Activated CD8-positive, alpha-beta memory T cell treated with anti-CD3 and anti-CD28 coated beads for 48 hours (primary cell): ENCODE measurements at places on chromosomes 5 and 9.
A peak's percentile ranks its signal among the peaks of the same experiment; 100 is the strongest.

- no peak for DNase-seq
Measured at GRCh38 chr9:4538621-4539020, 48.4 kb downstream of the SLC1A1 start.

DNA sequence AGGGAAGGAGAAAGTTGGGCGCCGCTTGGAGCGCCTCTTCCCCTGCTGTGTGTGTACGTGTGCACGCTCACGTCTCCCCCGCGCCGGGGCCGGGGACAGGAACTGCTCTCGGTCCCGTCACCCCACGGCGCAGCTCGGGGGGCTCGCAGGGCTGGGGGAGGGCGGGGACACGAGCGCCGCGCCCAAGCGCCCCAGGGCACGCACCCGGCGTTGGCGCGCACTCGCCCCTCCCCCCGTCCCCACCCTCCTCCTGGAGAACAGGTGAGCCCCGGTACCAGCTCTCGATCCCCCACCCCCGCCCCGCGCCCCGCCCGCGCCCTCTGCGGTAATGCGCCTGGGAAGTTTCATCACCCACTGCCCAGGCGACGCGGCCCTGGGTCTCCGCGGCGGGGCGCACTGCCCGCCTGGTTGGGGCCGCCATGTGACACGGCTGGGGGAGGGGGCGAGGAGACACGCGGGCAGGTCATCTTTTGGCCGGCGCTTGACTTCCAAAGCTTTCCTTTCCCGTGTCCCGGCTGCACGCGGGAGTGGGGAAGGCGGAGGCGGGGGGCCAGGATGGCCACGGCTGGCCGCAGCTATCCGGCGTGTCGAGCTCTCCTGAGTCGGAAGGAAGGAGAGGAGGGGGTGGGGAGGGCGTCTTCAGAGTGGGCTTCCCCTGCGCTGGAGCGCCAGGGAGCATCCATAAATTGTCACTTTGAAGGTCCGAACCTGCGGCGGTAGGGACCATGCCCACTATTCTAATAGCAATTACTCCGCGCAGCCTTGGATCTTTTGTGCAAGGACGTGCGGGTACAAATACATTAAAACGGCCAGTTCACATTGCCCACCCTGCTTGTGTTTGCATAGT lies 1.5 kb upstream of the STC2 start:
- DNase-seq: no peak

DNA sequence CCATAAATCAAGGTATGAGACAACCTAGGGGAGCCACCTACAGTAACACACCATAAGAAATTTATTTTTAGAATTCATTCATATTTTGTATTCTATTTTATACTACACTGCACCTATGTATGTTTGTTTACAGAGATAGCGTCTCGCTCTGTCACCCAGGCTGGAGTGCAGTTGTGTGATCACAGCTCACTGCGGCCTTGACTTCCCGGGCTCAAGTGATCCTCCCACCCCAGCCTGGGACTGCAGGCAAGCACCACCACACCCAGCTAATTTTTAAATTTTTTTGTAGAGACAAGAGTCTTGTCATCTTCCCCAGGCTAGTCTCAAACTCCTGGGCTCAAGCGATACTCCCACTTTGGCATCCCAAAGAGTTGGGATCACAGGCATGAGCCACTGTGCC lies 25.4 kb downstream of the MAPKAP1 start:
- no peak for DNase-seq

DNA sequence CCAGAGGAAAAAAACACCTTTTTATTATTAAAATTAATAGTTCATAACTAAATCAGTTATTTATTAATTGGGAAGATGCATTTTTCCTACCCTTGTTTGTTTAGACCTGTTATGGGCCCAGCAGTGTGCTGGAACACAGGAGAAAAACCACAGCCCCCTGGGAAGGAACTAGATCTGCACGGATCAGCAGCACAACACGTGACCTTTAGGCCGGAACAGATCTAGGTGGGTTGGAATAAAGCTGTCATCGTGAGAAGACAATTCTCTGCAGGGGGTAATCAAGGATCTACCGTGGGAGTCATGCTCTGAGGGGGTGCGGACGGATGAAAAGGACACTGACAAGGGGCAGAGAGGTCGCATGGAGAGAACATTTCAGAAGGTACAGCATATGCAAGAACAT lies 95.8 kb upstream of the SPATA31C2 start:
- no peak for DNase-seq

DNA sequence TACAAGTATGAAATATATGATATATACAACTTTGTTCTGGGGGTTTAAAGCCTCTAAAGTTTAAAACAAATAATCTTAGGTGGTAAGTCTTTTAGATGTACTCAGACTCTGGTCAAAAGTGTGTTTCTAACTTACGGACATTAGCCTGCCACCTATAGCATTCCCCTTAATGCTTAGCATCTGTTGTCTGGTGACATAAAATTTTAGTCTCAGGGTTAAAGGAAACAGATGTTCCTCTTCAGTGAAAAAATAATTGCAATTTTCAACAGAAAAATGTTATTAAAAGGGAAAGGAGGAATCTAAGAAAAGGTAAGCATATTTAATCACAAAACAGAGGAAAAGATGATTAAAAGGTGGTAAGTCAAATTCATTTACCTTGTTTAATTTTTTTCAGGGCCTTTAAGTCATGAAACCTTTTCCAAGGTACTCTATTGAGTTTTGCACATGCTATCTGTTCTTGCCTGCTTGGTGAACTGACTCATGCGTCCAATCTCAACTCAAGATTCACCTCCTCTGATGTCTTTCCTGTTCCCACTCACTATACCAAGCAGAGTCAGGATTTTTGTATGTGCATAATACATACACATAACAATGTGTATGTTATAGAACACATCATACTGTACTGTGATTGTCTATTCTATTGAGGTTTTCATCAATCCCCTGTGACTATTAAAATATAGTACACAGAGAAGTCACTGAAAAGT lies 7.9 kb downstream of the TMEM167A start:
- no peak for DNase-seq

DNA sequence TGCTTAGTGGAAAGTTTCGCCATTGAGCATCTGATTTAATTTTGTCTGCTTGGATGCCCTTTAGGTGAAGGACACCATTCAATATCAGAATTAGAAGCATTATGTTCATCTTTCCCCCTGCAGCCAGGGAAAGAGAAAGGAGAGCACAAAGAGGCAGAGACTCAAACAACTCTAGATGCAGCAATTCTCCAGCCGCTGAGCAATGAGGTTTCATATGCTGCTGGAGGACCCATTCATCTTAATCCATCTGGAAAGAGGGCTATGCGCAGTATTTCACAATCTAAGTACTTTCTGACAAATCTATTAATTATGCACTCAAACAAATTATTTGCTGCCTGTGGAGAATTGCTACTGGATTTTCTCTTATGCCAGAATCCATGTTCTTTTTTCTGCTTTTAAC lies 527.0 kb upstream of the TUSC1 start:
- no peak for DNase-seq

GRCh38 chr5:111072949-111073682 lies 1.6 kb downstream of the TSLP start:
- peak; percentile 23 for DNase-seq

- DNase-seq: no peak
Measured at GRCh38 chr5:6910950-6911349, 197.7 kb downstream of the TENT4A start.

DNA sequence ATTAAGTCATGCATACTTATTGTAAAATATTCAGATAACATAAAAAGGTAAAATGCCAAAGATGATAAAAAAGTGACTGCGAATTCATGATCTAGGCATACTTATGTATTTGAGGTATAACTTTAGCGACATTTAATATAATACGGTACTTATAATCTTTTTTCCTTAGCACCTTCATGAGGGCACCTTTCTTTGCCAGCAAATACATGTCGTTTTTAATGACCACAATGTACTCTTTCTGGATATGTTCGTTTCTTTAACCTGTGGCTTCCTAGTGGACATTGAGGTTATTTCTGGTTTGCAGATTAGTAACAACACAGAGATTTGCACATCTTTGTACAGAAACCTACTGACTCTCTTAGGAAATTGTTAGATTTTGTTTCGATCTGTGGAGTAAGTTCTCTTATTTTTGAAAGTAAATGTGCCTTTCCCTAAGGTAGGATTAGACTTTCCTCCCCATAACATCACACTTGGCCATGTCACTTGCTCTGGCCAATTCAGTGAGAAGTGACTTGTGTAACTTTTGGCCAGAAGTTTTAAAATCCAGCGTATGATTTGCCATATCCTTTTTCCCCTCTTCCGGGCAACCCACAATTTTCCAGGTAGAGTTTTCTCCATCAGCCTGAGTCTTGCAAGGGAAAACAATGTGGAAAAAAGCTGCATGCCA lies 24.4 kb downstream of the ANKRD33B start:
- DNase-seq: no peak

GRCh38 chr9:89952401-89952800 lies 347.6 kb downstream of the GADD45G start:
- no peak for DNase-seq
